AG04450 (cell line): ENCODE measurements at places on chromosomes 4 and X.

DNA sequence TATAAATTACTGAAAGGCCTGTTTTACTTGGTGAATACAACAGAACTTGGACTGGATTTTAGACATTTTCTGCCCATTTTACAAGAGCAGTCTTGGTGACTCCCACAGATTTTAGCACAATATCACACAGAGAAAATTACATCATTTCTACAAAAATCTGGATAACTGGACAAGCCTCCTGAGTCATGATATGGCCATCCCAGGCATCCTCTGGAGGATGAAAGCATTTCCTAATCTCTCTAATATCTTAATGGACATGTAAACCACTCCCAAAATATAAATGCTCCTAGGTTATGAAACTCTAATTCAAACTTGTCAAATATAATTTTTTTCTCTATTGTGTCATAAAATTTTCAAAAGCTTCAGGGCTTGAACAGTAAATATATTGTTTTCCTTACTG lies 1170.8 kb upstream of the PCDH7 start:
- DNase-seq = no peak

- DNase-seq = no peak
Measured at GRCh38 chrX:15301924-15302323, 13.5 kb downstream of the ASB11 start.

GRCh38 chr4:107183155-107183774 lies 147.2 kb upstream of the DKK2 start:
- peak; percentile 21 for DNase-seq

DNA sequence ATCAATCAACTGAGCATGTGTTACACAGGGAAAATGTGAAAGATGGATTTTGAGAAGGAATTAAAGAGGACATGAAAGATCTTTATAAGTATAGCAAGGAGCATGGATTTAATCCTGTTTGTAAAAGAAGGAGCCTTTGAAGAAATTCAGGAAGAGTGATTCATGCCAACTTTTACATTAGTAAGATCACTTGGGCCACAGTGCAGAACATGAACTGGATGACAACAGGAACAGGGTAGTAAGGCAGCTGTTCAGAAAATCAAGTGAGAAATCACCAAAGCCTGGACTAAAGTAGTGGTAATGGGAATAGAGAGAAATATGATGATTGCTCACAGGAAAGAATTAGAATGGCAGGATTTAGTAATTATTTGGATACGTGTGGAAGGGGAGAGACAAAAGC lies 265.7 kb upstream of the PCDH7 start:
- DNase-seq = no peak

- no peak for DNase-seq
Measured at GRCh38 chr4:162586266-162586665, 422.5 kb upstream of the FSTL5 start.

DNA sequence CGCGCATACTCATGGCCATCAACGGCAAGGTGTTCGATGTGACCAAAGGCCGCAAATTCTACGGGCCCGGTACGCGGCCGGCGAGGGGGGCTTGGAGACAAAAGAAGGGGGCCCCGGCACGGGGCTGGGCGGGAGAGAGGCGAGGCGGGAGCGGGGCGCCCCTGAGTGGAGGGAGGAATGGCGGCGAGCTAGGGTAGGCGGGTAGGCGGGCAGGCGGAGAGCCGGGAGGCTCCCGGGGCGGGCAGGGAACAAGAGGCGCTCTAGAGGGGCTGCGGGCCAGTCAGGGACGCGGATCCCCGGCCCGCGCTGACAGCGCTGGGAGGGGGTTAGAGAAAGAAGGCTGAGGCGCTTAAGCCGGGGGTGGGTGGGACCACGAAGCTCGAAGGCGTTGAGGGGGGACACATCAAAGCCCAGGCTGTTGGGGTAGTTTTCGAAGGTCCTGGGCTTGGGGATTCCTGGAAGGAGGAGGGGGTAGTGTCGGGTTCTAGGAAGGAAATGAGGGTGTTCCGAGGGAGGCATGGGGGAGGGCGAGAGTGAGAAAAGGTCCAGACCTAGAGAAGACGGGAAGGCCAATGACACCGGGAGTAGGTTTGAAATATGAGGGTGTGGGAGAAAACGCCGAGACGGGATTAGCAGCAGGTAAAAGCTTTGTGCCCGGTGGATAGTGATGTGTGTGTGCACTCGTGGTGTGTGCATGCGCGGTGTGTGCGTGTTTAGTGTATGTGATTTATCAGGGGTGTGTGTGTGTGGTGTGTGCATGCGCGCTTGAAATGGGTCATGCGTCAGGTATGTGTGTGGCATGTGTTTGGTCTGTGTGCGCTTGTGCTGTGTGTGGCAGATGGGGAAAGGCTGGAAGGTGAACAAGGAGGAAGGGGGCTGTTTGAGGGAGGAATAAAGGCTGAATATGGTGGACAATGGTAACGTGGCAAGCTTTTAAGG lies 807 bp downstream of the PGRMC1 start:
- peak; percentile 27 for DNase-seq

DNA sequence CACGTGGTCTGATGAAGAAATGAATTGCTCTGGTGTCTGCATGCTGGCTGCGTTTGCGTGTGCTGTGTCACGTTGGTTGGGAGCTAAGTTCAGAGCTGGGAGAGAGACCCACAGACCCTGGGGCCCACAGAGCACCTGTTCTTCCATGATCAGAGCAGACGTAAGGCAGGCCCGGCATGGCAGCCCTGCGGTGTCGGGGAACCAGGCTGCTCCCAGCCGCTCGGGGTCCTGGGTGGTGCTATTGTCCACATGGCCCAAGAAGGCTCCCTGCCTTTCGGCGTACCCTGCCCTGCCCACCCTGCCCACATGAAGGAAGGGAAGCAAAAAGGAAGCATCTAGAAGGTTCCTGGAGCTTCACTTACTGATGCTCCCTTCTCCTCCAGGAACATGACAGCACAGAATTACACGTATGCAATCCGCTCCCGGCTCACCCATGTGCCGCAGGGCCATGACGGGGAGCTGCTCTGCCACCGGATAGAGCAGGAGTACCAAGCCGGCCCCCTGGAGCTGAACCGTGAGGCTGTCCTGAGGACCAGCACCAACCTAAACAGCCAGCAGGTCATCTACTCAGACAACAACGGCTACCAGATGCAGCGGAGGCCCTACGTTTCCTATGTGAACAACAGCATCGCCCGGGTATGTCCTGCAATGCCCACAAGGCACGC lies 30.9 kb upstream of the MRFAP1 start:
- DNase-seq = no peak

GRCh38 chrX:148755111-148755510 lies 254.7 kb downstream of the AFF2 start:
- DNase-seq = no peak

DNA sequence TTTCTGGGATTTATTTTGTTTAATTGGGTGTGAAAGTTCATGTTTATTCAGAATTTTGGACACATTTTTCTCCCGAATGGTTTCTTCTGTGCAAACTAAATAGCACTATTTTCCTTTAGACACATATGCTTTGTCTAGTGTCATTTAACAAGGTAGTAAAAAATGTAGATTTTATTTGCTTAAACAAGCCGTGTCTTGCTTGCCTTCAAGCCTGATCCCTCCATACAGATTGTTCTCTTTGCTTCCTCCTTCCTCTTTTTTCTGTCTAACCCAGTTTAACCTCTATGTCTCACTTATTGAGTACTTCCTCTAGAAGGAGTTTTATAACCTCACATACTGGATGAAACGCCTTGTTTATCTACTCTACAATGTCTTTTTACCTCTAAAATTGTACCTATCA lies 211.8 kb downstream of the NPFFR2 start:
- no peak for DNase-seq

DNA sequence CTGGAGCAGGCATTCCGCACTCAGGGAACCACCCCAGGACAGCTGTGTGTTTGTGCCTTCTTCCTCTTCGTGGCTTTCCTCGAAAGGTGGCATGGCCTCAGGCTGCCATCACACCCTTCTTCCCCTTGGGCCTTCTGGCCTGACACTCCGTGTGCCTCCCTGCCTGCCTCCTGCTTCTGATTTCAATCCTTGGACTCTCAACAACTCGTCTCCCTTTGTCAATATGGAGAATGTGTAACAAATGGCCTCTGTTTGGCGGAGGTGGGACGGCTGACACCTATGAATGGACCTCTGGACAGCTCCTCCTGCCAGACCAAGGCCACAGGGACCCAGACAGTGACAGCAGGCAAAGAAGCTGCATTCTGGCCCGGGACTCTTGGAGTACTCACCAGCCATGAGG lies 137.0 kb downstream of the ENPP6 start:
- DNase-seq = no peak

GRCh38 chr4:81758574-81759264 lies 287.0 kb upstream of the RASGEF1B start:
- DNase-seq = no peak
